ENCODE measurements at places on chromosomes 12 and 14.

DNA sequence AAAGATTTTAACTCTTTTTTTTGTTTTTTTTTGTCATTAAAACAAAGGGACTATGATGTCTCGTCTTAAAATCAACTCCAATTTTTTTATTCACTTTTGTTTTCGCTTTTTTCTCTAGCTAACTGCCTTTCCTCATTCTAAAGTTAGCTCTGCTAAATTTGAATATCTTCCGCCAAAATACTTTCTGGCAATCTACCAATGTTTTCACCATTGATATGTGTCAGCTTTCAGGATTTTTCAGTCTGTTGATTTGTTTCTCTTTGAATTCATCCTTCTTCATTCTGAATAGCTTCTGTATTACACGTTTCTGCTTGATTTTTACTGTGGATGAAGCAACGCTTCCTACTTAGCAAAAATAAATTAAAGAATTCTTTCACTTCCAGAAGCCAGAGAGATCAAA, 38.7 kb upstream of the NOVA1 start:
- no peak for DNase-seq

DNA sequence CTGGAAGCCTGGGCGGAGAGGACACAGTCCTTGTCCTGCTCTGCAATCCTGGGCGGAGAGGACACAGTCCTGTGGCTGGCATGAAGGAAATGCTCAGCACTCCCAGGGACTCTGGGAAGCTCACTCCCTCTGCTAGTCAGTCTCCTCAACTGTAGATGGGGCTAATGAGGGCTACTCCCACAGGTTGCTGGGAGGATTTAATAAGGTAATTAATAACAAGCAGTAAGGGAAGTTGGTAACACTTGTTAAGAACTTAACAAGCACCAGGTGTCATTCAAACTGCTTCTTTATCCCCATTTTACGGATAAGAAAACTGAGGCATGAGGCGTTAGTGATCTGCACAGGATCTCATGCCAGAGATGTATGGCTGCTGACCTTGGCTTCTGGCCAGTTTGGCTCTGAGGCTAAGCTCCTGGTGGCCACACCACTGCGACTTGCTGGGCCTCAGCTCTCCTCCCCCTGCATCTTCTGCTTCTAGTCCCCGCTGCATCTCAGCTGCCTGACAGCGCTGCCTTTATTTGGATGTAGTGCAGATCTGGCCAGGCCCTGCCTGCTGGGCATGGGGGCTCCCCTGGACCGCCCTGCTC, 54.1 kb upstream of the BEGAIN start:
- DNase-seq, result no peak

- DNase-seq, result no peak
Observed at GRCh38 chr12:113505941-113506340, 34.3 kb upstream of the LHX5 start.

DNA sequence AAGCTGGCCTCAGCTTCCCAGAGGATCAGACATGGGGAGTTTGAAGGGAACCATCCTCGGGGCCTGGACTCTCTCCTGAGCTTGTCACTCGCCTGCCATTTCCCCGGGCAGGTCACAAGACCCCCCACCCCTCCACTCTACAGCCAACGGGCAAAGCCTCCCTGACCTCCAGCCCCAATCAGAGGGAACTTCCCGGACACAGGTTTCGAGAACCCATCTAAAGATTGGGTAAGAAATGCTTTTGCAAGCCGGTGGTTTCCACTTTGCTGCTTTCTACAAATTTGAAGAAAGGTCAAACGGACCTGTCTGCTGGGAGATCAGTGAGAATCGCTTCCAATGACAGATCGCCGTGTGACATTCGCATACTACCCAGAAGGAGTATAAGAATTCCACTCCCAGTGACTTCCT, 89.6 kb downstream of the SCARB1 start:
- DNase-seq, result no peak

DNA sequence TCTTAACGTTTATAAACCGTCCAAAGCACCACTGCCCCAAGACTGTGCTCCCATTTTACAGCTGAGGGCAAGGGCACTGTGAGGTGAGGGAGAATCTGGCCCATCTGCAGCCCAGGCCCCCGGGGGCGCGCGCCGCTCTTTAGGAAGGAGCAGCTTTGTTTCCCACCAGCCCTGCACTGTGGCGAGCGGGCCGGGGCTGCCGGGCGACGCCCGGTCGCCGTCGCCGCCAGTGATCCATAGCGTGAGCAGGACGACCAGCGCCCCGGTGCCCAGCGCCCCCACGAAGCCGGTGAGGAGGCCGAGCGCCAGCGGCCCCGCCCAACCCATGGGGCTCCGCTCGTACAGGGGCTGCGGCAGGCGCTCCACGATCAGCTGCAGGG, 34.6 kb downstream of the FIGNL2 start:
- DNase-seq, result no peak

DNA sequence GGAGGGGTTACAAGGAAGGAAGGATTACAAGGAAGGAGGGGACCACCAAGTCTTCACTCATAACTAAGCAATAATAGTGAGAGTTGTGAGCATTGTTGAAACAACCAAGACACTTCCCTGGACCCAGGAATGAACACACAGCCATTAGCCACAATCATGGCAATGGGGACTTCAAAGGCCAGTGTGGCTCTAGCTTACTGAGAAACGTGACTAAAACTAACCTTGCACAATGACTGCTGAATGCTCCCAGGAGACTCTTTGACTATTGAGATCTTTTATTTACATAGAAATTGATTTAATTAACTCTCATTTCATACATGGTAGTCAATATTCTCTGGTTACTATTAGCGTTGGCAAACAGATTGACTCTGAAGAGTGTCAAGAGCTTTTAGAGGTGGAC, 263.0 kb upstream of the SOX5 start:
- no peak for DNase-seq

- no peak for DNase-seq
Observed at GRCh38 chr12:131872154-131873051, 22.0 kb upstream of the ULK1 start.

- DNase-seq, result no peak
Observed at GRCh38 chr12:131057211-131057721, 103.6 kb downstream of the ADGRD1 start.

- DNase-seq, result peak; percentile 53
Observed at GRCh38 chr12:26097046-26097878, 27.6 kb downstream of the BHLHE41 start.

GRCh38 chr12:20423557-20423956, 55.2 kb downstream of the PDE3A start:
- DNase-seq, result no peak

GRCh38 chr12:57834086-57834876, 12.2 kb downstream of the CTDSP2 start:
- no peak for DNase-seq

DNA sequence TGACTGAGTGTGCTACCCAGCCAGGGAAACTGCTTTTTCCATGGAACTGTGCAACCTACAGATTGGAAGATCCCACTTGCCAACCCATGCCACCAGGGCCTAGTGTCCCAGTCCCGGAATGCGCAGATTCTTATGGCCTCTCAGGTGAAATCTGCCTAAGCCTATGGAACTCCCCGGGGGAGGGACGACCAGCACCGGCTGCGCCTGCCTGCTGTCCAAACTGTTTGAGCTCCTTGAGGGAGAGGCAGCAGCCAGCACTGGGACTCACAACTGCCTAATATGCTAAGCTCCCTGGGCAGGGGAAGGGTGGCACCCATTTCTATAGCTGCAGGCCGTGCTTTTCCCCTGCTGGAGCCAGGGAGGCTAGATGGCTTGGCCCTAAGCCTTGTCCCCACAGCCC, 92.5 kb upstream of the GZMB start:
- no peak for DNase-seq

GRCh38 chr12:22229652-22230279, 104.7 kb downstream of the ST8SIA1 start:
- DNase-seq, result no peak

- no peak for DNase-seq
Observed at GRCh38 chr12:98696036-98696646, 51.1 kb downstream of the APAF1 start.

- peak; percentile 9 for DNase-seq
Observed at GRCh38 chr14:37232907-37233481, 35.3 kb downstream of the MIPOL1 start.

DNA sequence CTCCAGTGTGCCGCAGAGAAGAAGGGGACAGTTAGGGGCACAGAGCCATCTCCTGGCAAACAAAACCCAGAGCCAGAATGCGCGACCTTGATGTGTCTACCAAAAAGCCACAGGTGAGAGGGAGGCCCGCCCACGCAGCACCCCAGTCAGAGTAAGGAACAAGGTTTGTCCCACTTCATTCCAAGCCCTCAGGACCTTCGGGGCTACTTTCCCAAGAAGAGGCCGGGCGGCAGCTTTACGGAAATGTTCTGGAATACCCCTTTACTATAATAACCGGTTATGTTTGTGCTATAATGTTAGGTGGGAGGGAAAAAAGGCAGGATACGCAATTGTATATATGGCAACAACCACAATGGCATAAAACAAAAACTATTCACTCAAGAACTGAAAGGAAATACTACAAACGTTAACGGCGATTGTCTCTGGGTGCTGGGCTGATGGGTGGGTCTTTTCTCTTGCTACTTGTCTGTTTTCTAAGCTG, 12.3 kb downstream of the CCDC88C start:
- DNase-seq, result no peak

DNA sequence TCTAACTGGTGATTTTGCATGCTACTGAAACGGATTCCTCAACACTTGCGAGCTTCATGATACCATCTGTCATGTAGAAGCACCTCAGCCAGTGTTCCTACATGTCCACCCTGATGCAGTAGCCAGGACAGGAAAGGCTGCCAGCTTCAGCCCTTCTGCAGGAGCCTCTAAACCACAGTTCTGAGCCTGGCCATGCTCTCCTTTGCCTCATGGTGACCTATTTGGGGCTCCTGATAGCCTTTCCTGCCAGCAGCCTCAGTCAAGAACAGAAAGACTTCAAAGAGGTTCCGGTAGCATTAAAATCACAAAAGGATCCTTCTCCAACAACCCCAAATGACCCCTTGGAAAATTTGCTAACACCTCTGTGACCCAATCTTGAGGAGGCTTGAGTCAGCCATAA, 96.0 kb downstream of the CNTN1 start:
- no peak for DNase-seq

GRCh38 chr12:107594995-107595394, 90.6 kb upstream of the PWP1 start:
- DNase-seq, result no peak

GRCh38 chr14:73521229-73521628, 15.7 kb upstream of the ACOT1 start:
- no peak for DNase-seq

GRCh38 chr12:101819467-101819866, 11.3 kb downstream of the GNPTAB start:
- no peak for DNase-seq

GRCh38 chr12:40157336-40157735, 51.5 kb upstream of the SLC2A13 start:
- no peak for DNase-seq

GRCh38 chr12:70590051-70590450, 47.2 kb downstream of the PTPRB start:
- DNase-seq, result peak; percentile 72

DNA sequence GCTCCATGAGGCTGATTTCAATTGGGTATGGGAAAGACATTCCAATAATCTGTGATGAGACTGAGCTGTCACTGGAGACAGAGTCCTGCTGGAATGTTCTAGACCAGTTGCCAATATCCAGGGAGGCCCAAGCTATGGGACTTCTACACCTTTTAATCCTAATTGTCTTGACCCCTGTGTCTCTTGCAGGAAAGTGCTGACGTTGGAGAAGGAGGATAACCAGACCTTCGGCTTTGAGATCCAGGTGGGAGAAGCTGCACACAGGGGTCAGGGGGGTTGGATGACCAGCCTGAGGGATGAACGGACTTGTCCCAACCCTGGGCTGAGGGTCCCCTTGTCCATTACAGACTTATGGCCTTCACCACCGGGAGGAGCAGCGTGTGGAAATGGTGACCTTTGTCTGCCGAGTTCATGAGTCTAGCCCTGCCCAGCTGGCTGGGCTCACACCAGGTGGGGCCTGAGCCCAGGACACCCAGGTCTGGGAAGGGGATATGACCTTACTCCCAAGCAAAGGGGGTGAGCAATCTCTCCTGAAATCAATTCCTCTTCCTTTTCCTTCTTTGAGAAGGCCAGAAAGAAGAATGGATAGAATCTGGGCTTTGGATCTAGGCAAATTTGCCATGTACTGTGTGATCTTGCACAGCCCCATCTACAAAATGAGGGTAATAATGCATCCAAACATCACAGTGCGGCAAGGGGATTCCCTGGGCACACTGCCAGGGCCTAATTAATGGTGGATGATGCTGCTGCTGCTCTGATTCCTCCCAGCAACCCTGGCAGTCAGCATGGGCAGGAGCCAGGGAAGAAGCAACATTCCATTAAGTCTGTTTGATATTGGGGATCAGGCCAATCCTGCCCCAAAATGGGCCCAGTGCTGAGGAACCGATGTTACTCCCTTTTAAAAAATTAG, 4.2 kb downstream of the TAMALIN start:
- DNase-seq, result no peak

All from neural crest cell (in vitro differentiated cells).